Activated effector memory CD4-positive, alpha-beta T cell treated with Interleukin-2 at 50 U/mL for 16 hours (primary cell): ENCODE measurements at places on chromosomes 2 and 18.
A peak's percentile ranks its signal among the peaks of the same experiment; 100 is the strongest.

DNA sequence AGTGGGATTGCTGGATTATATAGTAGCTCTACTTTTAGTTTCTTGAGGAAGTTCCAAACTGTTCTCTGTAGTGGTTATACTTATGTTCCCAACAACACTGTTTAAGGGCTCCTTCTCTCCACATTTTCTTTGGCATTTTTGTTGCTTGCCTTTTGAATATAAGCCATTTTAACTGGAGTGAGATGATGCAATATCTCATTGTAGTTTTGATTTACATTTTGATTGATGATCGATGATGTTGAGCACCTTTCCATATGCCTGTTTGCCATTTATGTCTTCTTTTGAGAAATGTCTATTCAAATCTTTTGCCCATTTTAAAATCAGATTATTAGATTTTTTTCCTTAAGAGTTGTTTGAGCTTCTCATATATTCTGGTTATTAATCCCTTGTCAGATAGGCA, 243.3 kb downstream of the PTGR3 start:
- DNase-seq = no peak

DNA sequence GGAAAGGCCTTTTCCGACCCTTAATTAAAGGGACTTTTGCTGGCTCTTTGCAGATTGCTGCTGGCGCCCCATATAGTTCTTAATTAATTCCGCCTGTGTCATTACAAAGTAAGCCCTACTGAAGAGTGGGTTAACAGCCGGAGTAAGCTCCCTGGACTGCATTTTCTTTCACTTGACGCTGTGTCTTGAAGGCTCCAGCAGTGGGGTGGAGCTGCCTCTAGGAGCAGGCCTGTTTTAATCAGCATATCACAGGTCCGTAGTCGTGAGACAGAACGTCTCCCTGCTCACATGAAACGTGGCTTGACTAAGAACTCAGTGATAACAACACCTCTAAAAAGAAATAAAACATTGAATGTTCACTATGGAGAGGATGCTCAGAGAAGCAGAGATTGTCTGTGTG, 329.9 kb upstream of the RAB12 start:
- no peak for DNase-seq

DNA sequence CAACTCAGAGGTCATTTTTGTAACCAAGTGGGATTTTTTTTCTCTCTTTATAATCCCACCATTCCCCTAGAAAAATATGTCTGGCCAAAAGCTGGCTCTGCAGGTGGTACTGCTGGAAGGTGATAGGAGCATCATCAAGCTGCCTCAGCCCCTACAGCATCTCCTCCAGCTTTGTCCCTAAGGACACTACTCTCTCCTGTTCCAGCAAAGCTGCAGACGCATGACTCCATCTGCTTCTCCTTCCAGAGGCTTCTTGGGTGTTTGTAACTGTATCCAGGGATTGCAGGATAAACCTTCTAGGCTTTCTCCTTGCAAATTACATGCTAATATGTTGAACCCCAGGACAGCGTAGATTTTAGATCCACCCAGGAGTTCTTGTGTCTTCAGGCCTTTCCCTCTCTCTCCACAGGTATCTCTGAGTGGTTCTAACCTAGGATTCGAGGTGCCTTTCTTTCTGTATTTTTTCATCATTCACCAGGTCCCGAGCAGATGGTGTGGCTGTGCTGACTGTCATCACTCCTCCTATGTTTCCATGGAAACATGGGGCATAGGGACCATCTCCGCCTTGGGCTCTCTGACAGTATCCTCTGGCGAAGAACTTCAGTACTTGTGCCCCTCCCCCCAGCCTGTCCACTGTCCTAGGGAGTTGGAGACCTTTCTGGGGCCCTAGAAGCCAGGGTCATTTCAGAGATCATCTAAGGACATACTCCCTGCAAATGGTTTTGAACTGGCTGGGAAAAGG, 34.3 kb downstream of the AFF3 start:
- DNase-seq = no peak

- DNase-seq = no peak
Observed at GRCh38 chr18:21242141-21242779, at the start of gene GREB1L. GREB1L (plus strand) TSS chr18:21242232; CDS start chr18:21383519, 141,287 bp downstream.

- no peak for DNase-seq
Observed at GRCh38 chr2:128410758-128411215, 92.1 kb upstream of the HS6ST1 start.

DNA sequence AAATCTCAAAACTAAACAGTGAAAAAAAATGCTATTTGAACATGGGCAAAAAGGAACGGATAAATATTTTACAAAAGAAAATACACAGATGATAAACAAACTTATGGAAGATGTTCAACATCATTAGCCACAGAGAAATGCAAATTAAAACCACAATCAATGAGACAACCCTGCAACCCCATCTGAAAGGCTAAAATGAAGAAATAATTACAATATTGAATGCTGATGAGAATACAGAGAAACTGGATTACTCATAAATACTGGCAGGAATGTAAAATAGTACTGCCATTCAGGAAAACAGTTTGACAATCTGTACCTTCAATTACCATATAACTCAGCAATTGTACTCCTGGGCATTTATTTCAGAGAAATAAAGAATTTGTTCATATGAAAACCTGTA, 193.1 kb upstream of the UBE2E3 start:
- no peak for DNase-seq

GRCh38 chr2:191889931-191890330, 43.0 kb upstream of the CAVIN2 start:
- no peak for DNase-seq

DNA sequence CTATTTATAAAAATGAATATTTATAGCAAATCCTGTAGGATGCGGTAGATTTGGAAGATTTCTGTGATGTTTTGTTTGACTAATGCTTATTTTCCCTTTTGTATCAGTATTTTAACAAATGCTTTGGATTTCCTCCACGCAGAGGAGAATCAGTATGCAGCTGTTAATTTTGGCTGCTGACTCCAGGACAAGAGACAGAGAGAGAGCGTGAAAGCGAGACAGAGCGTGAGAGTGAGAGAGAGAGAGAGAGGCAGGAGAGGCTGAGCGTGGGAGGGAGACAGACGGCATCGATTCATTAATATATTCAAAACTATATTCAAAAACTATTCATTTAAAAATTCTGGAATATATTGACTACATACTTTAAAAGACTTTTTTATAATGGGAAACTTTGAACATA, 62.5 kb downstream of the RRM2 start:
- DNase-seq = no peak

- DNase-seq = no peak
Observed at GRCh38 chr2:28387082-28387960, 5.3 kb upstream of the FOSL2 start.

- DNase-seq = no peak
Observed at GRCh38 chr2:228767196-228767595, 503.9 kb downstream of the PID1 start.

DNA sequence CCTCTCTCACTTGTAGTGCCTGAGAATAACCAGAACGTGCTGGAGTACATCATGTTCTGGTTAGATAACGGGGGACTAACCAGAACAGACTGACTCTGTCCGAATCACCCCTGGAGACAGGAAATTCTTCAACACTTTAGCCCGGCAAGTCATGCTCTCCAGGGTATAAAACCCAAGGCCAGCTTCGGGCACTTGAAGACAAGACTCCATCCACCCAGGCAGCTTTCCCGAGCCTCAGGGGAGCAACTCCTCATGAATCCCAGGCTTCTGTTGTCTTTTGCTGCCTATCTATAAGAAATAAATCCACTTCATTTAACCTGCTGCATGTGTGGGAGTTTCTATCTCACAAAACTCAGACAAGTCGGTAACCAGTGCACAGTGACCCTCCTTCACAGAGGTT, 99.6 kb downstream of the KCNF1 start:
- no peak for DNase-seq

DNA sequence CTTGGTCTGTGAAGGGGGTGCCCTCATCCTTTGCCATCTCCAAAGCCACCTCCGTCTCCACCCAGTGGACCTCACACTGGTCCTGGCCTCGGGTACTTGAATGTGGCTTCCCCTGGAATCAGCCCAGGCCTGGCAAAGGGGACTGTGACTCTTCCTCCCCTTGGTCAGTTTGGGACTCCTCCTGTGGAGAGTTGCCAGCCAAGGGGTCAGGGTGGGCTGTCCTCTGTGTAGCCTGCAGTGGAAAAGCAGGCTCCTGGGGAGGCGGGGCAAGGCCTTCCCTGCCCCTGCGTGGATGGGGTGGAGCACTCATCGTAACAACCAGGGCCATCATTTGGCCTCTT, 59.8 kb downstream of the INHBB start:
- DNase-seq = no peak

DNA sequence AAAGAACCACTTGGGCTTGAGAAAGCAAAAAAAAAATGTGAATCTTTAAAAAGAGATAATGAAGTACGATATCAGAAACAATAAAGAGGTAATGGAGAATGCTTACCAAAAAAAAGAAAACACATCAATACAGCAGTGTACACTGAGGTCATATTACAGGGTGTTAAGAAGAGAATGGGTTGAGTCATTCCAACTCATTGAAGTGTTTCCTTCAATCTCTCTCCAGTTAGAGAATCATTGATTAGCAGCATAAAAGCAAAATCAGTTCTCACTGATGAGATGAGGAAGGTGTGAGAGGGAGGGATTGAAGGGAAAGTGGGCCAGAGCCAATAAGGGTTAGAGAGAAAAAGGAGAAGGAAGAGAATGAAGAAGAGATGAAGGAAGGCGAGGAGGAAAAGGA, 43.9 kb upstream of the SGPP2 start:
- DNase-seq = no peak

DNA sequence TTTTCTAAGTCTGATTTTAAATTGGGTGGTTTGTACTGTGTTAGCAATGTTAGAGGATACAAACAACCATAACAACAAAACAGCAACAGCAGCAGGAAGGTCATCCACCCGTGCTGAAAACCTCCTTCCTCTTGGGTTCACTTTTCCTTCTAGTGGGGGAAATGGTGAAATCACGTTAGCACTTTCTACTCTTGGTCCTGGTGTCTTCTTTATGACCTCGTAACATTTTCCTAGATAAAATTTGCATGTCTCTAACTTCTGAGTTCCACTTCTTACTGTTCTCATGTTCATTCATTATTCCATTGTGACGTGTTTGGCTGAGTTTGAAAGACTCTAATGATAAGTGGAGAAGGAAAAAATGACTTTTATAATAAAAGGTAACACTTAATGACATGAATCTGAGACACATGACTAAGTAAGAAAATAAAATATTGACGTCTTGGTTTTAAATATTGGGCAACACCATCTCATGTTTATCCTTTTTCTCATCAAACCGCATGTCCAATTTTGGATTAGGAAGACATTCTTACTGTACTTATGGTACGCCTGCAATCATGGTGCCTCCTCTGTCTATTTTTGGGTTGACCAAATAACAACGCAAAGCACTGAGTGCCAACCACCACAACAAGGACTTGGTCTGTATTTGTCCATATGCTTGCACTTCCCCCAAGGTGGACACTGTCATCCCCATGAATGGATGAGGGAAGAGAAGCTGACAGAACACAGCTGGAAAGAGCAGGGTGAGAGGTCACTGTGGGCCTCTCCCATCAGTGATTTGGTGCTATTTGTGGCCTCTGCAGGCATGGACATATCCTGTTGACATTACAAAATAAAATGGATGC, 25.7 kb upstream of the IL1R1 start:
- DNase-seq = no peak

- no peak for DNase-seq
Observed at GRCh38 chr18:56097621-56098020, 509.6 kb upstream of the TCF4 start.

DNA sequence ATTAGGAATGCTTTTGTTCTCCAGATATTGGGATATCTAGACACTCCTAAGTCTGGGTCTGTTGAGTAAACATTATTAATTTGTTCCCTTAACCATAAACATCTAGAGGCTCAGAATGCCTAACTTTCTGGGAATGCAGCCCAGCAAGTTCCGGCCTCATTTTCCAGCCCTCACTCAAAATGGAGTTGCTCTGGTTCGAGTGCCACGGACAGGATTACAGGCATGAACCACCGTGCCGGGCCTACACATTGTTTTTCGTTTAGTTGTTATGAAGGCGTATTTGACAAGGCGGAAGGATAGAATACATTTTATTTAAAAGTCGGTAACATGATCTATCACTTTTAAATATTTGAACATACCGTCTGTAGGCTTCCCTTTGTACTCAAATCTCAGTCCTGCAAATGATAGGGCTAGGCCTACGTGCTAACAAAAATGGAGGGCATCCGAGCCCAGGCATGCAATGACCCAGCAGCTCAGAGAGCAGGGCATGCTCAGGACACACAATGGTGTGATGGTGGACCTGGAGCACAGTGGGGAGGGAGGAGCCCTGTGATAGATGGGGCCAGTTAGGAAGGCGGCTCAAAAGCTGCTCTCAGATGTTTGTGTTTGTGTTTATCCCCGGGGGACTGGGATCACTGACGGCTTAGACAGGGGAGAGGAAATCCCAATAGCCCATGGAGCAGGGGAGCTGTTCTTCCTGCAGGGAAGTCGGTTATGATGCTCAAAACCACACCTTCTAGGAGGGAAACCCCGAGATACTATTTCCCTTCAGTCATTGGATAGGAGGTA, 2.9 kb upstream of the SCYGR1 start:
- no peak for DNase-seq

GRCh38 chr2:119106301-119106897, 52.2 kb downstream of the C1QL2 start:
- no peak for DNase-seq

GRCh38 chr2:26577442-26578112, 63.6 kb downstream of the CIB4 start:
- peak; percentile 38 for DNase-seq

- DNase-seq = no peak
Observed at GRCh38 chr2:230765611-230766300, 53.1 kb downstream of the CAB39 start.

DNA sequence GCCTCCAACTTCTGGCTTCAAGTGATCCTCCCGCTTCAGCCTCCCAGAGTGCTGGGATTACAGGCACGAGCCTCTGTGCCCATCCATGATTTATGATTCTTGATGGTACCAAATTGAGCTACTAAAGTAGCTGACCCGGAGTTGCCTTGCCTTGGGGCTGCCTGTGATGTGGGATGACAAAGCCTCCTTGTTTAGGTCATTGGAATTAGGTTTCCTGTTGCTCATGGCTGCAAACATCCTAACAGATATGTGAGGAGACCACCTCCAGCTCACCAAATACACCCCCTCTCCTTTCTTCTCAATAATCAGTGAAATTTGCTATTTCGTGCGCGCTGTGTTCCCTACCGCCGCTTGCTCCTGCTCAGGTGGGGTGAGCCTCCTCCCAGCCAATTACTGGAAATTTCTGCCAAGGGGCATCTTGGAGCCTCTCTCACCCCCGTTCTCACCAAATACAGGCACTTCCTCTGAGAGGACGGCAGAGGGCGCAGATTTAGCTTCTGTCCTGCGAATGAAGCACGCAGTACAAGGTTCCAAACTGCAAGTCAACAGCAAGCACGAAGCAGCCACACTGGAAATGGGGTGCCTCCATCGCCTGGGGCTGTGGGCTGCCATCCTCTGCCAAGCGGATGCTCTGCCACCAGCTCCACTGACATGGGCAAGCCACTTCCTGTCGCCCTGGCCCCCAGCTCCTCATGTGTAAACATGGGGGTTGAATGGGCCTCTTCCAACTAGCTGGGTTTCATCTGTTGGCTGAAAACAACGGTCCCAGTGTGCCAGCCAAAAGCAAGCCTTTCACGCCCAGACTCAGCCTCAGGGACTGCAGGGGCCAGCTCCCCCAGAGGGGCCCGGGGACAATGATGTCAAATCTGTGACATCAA, 71.7 kb downstream of the NCAPH start:
- peak; percentile 76 for DNase-seq
